ENCODE measurements at places on chromosomes 6 and 20.

DNA sequence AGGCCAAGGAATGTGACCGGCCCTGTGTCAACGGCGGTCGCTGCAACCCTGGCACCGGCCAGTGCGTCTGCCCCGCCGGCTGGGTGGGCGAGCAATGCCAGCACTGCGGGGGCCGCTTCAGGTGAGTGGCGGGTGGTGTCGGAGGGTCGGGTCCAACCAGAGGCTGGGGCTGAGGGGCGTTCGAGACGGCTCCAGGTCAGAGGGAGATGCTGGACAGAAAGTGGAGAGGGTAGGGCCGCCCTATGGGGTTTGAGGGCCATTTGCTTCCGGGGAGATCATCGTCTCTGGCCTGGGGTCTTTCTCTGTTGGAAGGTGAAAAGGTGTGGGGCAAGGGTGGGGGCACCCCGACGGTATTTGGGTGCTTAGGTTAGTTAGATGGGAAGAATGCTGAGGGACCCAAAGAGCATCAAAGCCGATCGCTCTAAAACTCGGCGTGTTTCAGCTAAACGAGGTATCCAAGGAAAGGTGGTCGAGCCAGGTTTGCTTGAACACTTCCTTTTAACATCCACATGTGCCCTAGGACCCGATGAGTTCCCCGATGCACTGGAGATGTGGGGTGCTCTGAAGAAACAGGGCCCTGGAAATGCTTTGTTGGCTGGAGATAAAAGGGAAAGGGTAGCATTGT lies 691 bp downstream of the ATRN start:
- peak; percentile 5 for DNase-seq

DNA sequence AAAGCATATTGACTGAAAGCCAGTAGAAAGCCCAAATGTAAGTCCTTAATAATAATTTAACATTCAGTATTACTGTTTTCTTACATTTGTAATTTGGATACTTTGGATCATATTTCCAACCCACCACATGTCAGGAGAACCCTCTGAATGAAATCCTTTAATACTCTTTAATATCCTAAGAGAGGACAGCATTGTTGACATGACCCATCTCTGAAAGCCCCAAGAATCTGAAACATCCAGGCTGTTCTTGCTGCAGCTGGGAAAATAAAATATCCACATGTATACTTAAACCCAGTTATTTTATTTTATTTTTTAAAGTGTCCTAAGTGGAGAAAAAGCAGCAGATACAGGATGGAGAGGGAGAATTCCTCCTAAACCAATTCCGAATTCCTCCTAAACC lies 130.8 kb upstream of the RIPOR2 start:
- DNase-seq, result no peak

- DNase-seq, result peak; percentile 31
These were observed 897 bp downstream of the CHD6 start for GRCh38 chr20:41617059-41617901.

GRCh38 chr20:10369723-10370090 lies 64.3 kb downstream of the MKKS start:
- DNase-seq, result no peak

GRCh38 chr6:137894779-137895385 lies 27.8 kb downstream of the TNFAIP3 start:
- DNase-seq, result no peak
